ENCODE measurements at places on chromosomes 6 and 20.
A peak's percentile ranks its signal among the peaks of the same experiment; 100 is the strongest.

GRCh38 chr6:111555036-111555435 is 50.6 kb downstream of the TRAF3IP2 start:
- DNase-seq: no peak

- peak; percentile 72 for DNase-seq
Measured at GRCh38 chr6:75934643-75935472, 137.6 kb downstream of the IMPG1 start.

- DNase-seq: peak; percentile 79
Measured at GRCh38 chr20:37670351-37670791, 23.5 kb upstream of the CTNNBL1 start.

DNA sequence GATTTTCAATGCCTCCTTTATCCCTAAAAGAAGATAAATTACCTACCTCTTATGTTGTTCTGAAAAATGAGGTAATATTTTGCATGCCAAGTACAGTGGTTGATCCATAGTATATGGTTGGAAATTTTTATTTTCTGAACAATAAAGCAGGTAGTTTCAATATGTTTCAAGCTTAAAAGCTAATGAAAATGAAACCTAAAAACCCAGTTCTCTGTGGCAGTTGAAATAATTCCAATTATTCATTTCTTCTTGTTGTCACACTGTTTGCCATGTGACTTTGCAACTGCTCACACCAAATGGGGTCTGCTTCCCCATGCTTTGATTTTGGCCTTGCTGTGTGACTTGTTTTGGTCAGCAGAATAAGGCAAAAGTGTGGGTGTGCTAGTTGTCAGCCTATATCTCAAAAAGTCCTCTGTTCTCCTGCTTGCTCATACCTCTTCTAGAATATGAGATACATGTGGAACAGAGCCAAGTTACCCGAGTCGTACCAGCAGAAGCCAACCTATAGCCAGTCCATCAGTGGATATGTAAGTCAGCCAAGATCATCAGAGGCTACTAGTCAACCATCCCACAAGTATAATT is 197.2 kb upstream of the THEMIS start:
- no peak for DNase-seq

DNA sequence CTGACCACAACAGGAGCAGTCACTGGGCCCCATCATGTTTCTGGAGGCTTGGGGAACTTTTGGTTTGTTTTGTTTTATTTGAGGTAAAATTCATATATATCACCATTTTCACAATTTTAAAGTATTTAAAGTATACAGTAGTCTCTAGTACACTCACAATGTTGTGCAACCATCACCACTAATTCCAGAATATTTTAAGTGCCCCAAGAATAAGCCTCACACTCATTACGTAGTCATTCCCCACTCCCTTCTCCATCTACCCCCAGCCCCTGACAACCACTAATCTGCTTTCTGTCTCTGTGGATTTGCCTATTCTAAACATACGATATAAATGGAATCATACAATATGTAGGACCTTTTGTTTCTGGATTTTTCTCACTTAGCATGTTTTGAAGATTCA is 29.0 kb downstream of the RTN4IP1 start:
- no peak for DNase-seq

Measured in NCI-H1417 (cell line).